ENCODE measurements at places on chromosomes 16 and 17. TPM values are rescaled to one million over a fixed set of nuclear protein-coding genes. Genes with fewer than 3 reads are reported as not detected.

ATP2C2 gene
- total RNA-seq = under 0.01 TPM

NOTUM gene
- not detected for total RNA-seq

CCDC154 gene
- 0.25 TPM for total RNA-seq

LITAFD gene
- not detected for total RNA-seq

DOC2A gene
- 0.63 TPM for total RNA-seq

TM4SF5 gene
- total RNA-seq = not detected

PRCD gene
- total RNA-seq = 0.49 TPM

Data from bladder microvascular endothelial cell (primary cell).